NCI-H1417 (cell line): ENCODE measurements at places on chromosomes 16 and 17.

GRCh38 chr17:69415431-69415830 is 934 bp downstream of the MAP2K6 start:
- DNase-seq, result no peak

DNA sequence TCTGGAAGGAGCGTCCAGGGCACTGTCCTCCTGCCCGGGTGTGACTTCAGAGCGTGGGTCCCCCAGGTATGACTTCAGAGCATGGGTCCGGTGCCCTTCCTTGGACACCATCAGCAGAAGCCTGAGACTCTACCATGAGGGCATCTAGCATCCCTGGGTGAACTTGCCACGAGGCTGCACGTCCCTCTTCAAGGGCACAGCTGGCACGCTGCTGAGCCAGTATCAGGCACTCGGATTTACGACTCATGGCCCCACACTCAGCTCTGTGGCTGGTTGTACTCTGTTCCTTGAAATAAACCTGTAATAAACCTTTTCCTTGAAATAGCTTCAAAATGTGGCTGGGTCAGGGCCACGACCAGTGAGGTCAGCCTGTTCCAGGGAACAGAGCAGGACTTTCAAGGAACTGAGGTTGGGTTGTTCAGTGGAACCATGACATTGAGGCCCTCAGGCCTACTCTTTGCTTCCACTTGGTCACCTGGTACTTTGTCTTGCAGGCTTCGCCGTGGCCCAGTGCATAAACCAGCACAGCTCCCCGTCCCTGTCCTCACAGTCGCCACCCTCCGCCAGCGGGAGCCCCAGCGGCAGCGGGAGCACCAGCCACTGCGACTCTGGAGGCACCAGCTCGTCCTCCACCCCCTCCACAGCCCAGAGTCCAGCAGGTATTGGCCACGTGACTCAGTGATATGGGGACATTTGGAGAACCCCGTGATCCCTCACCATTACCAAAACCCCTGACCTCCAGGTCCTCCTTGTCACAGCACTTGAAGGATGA is 89.9 kb downstream of the SOCS1 start:
- DNase-seq, result no peak

GRCh38 chr16:19700319-19700781 is 17.7 kb downstream of the KNOP1 start:
- no peak for DNase-seq

DNA sequence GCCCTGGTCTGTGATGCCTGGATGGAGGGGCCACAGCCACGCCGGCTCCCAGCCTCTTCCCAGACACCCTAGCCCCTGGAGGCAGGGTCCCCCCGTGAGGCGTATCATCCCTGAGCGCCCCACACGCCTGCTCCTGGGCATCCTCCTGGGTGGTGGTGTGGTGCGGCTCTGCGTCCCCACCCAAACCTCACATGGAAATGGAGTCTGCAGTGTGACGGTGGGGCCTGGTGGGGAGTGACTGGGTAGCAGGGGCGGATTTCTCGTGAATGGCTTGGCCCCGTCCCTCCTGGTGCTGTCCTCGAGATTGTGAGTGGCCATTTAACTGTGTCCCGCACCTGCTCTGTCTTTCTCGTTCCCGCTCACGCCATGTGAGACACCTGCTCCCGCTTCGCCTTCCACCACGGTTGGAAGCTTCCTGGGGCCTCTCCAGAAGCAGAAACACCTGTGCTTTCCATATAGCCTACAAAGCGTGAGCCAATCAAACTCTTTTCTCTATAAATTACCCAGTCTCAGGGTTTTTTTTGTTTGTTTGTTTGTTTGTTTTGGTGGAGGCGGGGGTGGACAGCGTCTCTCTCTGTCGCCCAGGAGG is 5.9 kb upstream of the SSTR5 start:
- peak; percentile 68 for DNase-seq

- no peak for DNase-seq
These were observed 25.0 kb downstream of the SCPEP1 start for GRCh38 chr17:57002904-57003303.

GRCh38 chr17:56026915-56027314 is 126.4 kb upstream of the ANKFN1 start:
- peak; percentile 16 for DNase-seq

GRCh38 chr17:75610103-75610984 is 22.7 kb downstream of the MYO15B start:
- no peak for DNase-seq

GRCh38 chr16:30914830-30915229 is 8.5 kb upstream of the FBXL19 start:
- no peak for DNase-seq

DNA sequence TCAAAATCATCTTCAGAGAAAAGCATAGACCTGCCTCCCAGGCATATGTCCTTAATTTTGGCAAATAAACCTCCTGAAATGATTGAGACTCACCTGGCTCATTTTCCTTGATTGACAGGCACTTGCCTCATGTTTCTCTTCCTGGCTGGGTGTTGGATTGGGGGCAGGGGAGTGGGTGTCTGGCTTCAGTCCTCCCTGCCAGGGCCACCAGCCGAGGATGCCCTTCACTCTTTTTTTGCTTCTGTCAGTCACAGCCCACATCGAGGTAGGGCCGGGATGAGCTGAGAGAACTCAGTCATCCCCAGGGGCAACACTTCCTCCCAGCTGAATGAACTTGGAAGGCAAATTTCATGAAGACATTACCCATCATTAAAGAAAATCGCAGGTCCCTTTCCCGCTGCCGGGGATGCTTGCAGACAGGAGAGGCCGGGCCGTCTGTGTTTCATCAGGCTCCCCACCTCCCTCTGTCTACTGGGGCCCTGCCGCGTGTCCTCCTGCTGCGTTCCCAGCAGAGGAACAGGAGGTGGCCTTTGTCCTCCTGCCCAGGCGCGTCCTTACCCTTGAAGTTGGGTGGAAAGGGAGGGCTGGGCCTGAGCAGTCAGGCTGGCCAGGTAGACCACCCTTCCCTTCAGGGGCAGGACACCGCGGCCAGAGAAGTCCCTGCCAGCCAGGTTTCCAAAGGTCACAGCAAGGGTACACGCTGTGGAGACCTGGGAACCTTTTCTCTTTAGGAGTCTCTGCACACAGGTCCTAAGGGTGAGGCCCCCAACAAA is 11.2 kb upstream of the DNAH17 start:
- peak; percentile 86 for DNase-seq

DNA sequence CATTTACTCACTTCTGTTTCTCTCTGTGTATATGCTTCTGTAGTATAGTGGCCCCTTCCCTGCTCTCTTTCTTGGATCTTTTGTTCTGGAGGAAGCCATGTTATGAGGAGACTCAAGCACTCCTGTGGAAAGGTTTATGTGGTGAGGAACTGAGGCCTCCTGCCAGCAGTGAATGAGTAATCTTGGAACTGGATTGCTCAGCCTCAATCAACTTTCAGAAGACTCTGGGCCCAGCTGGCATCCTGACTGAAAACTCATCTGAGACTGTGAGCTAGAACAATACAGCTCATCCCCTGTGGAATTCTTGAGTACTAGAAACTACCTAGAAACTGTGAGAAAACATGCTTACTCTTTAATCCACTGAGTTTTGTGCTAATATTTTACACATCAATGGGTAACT is 133.1 kb upstream of the ZKSCAN2 start:
- DNase-seq, result no peak

DNA sequence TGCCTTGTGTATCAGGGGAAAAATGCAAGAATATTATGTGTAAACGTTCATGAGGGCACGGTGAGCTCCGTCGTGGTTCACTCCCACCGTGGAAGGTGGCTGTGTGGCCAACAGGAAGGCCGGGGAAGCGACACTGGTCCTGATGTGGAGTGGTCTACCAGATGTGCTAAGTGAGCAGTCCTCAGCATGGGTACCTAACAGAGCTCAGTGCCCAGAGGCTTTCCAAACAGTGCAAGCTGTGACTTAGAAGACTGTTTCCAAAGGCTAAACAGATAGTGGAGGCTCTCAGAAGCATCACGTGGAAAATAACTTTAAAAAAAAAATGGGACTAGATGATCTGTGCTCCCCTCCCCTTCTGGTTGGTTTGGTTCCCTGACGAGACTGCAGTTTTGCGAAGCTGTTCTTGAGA is 199.3 kb upstream of the CHMP6 start:
- no peak for DNase-seq

DNA sequence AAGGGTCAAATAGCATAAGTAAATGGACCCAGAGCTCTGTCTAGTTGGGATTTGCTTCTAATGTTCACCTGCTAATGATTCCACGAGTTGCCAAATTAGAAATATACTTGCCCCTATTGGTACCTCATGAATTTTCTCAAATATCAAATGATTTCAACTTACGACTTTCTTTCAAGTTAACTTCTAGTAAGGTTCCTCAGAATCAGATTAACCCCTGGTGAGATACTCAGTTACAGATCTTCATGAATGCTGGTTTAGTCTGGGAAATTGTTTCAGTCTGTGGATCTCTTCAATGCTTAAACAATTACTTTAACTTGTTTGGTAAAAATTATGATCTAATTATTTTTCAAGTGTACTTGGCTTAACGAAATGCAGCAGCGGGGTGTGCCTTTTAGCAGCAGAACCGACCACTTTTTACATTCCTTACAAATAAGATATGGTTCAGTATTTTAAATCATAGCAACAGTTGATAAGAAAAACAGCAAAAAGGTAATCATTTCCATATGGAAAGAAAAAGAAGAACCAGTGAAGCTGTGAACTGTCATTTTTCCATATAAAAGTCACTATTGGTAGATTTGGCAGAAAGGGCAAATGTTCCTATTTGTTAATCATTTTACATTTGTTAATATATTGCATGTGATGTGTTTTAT is 34.5 kb downstream of the TUBD1 start:
- no peak for DNase-seq

DNA sequence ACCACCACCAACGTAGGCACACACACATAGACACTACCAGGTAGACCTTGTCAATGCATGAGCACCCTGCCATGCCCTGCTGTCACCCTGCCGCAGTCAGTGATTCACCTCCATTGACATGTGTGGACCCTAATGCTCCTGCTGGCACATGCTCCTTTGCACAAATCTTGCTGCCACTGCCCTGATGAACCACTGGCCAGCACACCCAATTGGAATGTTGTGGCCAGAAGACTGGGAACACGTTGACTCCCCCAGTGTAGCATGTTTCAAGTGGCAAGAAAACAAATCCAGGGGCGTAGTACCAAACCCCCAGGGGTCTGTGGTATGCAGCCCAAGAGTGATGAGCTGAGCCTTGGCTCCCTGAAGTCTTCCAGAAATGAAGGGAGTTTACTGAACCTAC is 486.4 kb upstream of the KIF2B start:
- DNase-seq, result no peak

- DNase-seq, result no peak
These were observed 18.9 kb downstream of the OGFOD1 start for GRCh38 chr16:56470232-56470631.

DNA sequence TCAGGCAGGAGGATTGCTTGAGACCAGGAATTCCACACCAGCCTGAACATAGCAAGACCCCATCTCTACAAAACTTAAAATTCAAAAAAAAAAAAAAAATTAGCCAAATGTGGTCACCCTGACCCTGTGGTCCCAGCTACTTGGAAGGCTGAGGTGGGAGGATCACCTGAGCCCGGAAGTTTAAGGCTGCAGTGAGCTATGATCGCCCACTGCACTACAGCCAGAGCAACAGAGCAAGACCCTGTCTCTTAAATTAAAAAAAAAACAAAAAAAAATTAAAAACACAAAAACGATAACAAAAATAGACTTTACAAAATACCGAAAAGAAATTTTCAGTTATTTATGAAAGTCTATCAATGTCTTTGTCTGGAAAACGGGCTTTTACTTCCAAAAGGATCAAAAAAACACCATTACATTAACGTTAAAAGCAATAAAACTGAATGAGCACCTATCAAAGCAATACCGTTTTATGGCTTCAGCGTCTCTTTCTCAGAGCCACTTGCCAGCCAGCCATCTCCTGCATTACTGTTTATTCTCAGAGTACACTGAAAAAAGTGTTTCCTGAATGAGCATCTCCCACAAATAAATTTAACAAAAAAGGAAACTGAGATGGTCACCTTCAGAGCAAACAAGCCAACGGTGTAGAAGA is 6.1 kb downstream of the USP7 start:
- no peak for DNase-seq

DNA sequence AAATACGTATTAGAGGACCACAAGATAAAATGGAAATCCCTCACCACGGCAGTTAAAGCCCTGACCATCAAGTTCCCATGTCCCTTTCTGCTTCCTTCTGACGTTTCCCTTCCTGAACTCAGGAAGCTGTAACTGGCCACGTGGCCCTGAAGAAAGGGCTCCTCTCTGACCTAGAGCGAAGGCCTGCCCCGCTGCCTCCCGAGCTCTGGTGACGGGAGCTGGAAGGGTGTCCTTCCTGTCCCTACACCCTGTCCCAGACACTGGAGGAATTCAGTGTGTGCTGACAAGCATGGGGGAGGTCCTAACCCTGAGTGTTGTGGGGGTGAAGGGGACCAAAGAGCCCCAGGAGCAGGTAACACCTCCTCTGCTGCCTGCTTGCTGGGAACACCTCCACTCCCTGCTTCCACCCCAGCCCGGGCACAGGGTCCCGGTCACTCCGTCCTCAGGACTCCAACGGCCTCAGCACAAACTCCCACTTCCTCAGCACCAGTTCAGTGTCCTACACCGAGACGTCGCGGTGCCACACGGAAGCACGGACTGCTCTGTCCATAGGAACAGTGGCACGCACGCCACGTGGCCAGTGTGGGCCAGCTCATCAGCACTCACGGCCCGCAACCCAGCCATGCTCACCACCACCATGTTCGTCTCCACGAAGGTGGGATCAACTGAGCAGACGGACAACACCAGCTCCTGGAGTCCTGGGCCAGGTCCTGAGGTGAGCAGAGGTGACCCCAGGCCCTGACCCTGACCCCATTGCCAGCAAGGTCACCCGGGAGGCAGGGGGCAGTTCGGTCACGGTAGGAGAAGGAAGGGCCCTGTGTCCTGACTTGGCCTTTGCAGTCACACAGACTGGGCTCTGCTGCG is 16.9 kb downstream of the TMEM235 start:
- DNase-seq, result no peak

DNA sequence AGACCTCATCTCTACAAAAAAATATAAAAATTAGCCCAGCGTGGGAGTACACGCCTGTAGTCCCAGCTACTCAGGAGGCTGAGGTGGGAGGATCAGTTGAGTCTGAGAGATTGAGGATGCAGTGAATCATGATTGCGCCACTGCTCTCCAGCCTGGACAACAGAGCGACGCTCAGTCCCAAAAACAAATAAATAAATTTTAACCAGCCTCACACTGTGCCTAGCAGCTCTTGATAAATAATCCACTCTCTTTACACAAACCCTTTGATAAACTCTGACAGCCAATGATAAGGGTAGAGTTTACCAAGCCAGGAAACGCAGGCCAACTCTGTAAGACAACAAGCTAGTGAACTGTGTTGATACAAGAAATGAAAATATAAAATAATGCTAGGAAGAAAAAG is 32.7 kb downstream of the LITAF start:
- DNase-seq, result no peak

- DNase-seq, result no peak
These were observed 12.2 kb upstream of the LONP2 start for GRCh38 chr16:48231727-48232492.

DNA sequence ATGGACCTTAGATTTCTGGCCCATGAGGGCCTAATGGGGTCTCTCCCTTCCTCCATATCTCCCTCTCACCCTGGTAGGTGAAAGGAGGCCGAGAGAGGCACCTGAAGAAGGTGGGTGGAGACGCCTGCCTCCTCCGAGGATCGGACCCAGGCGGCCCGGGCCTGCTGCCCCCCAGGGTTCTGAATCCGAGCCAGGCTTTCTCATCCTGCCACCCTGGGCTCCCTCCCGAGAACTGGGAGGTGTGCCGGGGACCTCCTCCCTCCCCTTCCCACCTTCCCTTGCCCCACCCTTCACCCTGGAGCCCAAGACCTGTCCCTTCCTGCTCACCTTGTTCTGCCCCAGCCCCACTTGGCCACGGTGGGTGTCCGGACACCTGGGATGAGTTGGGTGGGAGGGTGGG is 5.0 kb downstream of the FBXL19 start:
- no peak for DNase-seq

- DNase-seq, result no peak
These were observed 63.3 kb downstream of the RNF213 start for GRCh38 chr17:80323982-80324381.
